ENCODE measurements at places on chromosomes 13 and 19.

GRCh38 chr13:30030141-30030750 is 179.8 kb upstream of the UBL3 start:
- no peak overlapping the region for H3K27ac ChIP-seq
- no peaks in the 10 kb centered on the region for H3K27me3 ChIP-seq
- no peak overlapping the region for H3K4me3 ChIP-seq
- peaks cover 4% of the 10 kb centered on the region for H3K4me1 ChIP-seq

DNA sequence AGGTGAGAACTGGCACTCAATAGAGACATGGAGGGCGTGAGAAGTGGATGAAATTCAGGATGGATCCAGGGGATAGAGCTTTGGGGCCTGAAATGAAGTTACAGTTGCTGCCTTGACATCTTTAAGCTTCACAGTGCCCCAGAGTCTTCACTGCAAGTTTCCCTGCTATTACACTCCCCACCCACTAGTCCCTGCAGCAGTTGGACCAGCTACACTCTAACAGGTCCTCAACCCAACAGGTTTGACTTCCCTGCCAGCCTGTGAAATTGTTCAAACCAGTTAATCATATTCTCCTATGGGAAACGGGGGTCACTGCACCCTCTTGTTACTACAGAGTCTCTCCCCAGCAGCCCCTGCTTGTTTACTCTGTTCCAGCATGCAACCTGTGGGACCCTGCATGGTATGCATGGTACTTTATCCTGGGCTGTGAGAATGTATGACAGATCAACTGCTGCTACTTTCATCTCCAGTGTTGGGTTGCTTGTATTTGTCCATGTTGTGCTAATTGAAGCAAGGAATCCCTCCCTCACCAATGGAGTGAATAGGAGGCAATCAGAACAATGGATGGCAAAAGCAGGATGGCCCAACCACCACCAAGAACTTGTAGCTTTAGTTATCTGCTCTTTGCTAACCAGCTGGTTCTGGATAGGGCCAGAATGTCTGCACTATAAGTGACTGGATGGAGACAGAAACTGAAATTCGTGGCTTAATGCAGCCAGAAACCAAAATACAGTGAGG is 314.2 kb downstream of the OLFM4 start:
- H3K27me3 ChIP-seq: no peaks in the 10 kb centered on the region
- no peaks in the 10 kb centered on the region for H3K36me3 ChIP-seq
- H3K27ac ChIP-seq: no peak overlapping the region
- DNase-seq: no peak
- no peaks in the 10 kb centered on the region for H3K4me1 ChIP-seq

DNA sequence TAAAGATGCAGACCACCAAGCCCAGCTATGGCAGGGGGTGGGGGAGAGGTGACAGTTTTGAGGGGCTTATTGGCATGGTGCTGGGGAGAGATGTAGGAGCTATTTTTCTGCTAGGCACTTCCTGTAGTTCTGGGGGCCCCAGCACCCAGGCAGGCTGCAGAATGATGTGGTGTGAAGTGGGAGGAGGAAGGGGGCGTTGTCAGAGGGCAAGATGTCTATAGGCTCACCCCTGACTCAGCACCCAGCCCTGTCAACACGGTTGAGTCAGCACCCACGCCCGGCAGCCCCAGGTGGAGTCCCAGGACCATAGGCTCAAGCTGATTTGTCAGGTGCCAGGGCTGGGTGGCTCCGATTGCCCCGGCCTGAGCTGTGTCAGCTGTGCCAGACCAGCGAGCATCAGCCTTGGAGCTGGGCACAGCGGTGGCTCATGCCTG is 5.8 kb downstream of the KLF2 start:
- peak; percentile 79 for DNase-seq
- H3K36me3 ChIP-seq: peaks cover 9% of the 10 kb centered on the region
- no peaks in the 10 kb centered on the region for H3K27me3 ChIP-seq
- H3K27ac ChIP-seq: no peak overlapping the region

DNA sequence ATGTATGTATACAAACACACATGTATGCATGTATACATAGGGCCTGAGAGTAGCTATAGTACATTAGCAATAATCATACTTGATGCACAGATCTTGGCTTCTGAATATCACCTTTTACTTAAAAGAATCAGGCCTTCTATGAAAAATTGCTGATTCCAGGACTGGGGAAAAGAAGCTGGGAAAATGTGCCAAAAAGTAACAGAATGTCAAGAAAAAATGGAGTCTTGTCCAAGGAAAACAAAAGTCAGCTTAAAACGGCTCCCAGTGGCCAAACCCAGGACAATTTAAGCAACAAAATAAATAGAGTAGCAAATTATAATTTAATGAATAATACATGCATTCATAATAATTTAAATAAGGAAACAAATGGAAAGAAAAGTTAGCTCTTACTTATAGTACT is 2104.9 kb downstream of the PCDH9 start:
- H3K27ac ChIP-seq: no peak overlapping the region
- H3K27me3 ChIP-seq: no peaks in the 10 kb centered on the region
- H3K36me3 ChIP-seq: no peaks in the 10 kb centered on the region
- DNase-seq: no peak
- H3K4me1 ChIP-seq: no peaks in the 10 kb centered on the region
- H3K4me3 ChIP-seq: no peak overlapping the region

DNA sequence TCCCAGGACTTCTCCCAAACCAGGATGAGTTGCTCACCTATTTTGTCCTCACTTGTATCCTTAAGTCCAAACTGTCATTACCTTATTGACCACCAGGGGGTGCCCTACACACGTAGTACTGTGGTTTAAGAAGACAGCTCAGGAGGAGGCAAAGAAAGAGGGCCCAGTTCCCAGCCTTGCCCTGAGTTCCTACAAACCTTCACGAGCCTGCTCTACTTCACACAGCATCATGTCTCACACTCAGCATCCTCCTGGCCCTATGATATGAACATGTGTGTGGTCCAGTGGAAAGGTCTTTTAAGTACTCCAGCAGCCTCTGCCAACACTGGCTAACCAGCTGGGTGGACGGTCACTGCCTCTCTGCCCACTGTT is 8.1 kb upstream of the ZNF784 start:
- peak; percentile 42 for DNase-seq
- no peaks in the 10 kb centered on the region for H3K27me3 ChIP-seq
- H3K27ac ChIP-seq: no peak overlapping the region
- H3K4me1 ChIP-seq: peaks cover 20% of the 10 kb centered on the region
- no peaks in the 10 kb centered on the region for H3K36me3 ChIP-seq

DNA sequence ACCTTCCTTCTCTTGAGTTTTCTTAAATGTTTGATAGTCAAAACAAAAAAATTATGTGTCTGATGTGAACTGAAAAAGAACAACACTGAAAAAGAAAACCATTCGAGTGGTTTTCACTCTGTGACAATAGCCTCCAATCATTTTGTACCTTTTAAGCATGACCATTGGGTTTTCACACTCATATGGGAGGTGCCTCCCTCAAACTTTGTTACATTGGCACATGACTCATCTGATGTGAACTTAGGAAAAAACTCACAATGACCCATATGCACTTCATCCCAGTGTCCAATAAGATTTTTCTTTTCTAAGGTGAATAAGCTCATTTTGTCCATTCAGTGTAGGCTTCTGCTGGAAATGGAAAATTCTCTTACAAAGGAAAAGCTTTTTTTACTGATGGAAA is 66.6 kb upstream of the XPO4 start:
- H3K36me3 ChIP-seq: peaks cover 27% of the 10 kb centered on the region
- DNase-seq: no peak
- no peak overlapping the region for H3K27ac ChIP-seq
- no peaks in the 10 kb centered on the region for H3K4me1 ChIP-seq

- no peak overlapping the region for H3K4me3 ChIP-seq
- no peak overlapping the region for H3K27ac ChIP-seq
- H3K27me3 ChIP-seq: no peaks in the 10 kb centered on the region
- H3K36me3 ChIP-seq: no peaks in the 10 kb centered on the region
Measured at GRCh38 chr13:74243637-74244526, 109.7 kb upstream of the KLF12 start.

DNA sequence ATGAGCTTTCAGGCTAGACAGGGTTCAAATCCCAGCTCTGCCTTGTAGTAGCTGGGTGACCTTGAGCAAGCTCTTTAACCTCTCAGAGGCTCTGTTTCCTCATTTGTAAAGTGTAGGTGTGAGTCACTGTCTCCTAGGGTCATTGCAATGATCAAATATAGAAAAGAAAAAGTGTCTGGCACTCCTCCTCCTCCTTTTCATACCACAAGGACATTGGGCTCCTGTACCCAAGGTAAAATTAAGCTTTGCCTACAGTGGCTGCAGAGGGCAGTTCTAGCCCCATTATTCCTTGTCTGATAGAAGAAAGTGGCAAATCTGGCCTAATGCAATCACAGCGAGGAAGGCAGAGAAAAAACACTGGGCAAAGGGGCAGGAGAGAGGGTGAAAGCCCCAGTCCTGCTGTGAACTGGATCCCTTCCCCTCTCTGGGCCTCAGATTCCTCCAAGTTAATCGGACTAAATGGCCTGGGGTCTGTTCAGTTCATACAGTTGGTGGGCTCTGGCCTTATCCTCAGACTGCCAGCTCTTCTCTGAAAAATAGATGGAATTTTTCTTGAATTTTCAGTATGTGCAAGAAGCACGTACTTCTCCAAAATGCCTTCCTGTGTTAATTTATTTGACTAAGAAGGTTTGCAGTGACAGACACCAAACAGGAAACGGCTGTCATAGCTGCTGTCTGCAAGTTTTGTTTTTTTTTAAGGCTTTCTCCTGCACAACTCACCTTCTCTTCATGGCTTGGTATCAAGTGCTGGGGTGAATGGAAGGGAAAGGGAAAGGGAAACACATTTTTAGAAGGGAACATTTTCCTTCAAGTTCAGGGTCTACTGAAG is 35.3 kb downstream of the RGCC start:
- no peaks in the 10 kb centered on the region for H3K36me3 ChIP-seq
- H3K4me1 ChIP-seq: peaks cover 41% of the 10 kb centered on the region
- peak overlapping the region; percentile 18 for H3K27ac ChIP-seq

All from heart left ventricle (tissue), 16 donors.